Foreskin keratinocyte (primary cell): ENCODE measurements at places on chromosomes 12 and 14. TPM values are rescaled to one million over a fixed set of nuclear protein-coding genes. Genes with fewer than 3 reads are reported as not detected.

The FGD4 gene
- polyA plus RNA-seq = 1.4 and 1.7 TPM in 2 replicates

The PKP2 gene
- 19.6 and 26.5 TPM in 2 replicates for polyA plus RNA-seq

The TSPAN9 gene
- 16.2 and 19.0 TPM in 2 replicates for polyA plus RNA-seq

The PRB2 gene
- polyA plus RNA-seq = not detected in 2 replicates

The CAPZA3 gene
- polyA plus RNA-seq = not detected in 2 replicates

The FSCB gene
- polyA plus RNA-seq = not detected in 2 replicates

The ZNF891 gene
- polyA plus RNA-seq = 0.12 and 0.20 TPM in 2 replicates

The LTBP2 gene
- polyA plus RNA-seq = 26.5 and 35.0 TPM in 2 replicates

The GLTP gene
- 32.6 and 35.4 TPM in 2 replicates for polyA plus RNA-seq

The OAS3 gene
- polyA plus RNA-seq = 55.9 and 59.9 TPM in 2 replicates

The TMED8 gene
- polyA plus RNA-seq = 2.4 and 2.8 TPM in 2 replicates

The DTX1 gene
- not detected in 2 replicates for polyA plus RNA-seq

The ASB2 gene
- polyA plus RNA-seq = 0.03 TPM in 1 of 2 replicates, not detected in the other

The WBP11 gene
- 22.2 and 28.7 TPM in 2 replicates for polyA plus RNA-seq

The NEUROD4 gene
- polyA plus RNA-seq = not detected in 2 replicates

The PRKD1 gene
- 0.13 and 0.23 TPM in 2 replicates for polyA plus RNA-seq

The AEBP2 gene
- 7.0 and 8.6 TPM in 2 replicates for polyA plus RNA-seq

The CCDC77 gene
- 6.4 and 7.9 TPM in 2 replicates for polyA plus RNA-seq

The NOVA1 gene
- polyA plus RNA-seq = 0.06 and 0.35 TPM in 2 replicates

The CSRNP2 gene
- polyA plus RNA-seq = 6.4 and 7.0 TPM in 2 replicates

The NPFF gene
- polyA plus RNA-seq = 0.18 TPM in 1 of 2 replicates, not detected in the other

The LRRC9 gene
- polyA plus RNA-seq = not detected in 2 replicates

The PRB3 gene
- 0.06 TPM in 1 of 2 replicates, not detected in the other for polyA plus RNA-seq

The ADCY4 gene
- 0.25 and 0.57 TPM in 2 replicates for polyA plus RNA-seq
